Hepatic stellate cell (primary cell): ENCODE measurements at places on chromosomes 3 and 15.
A peak's percentile ranks its signal among the peaks of the same experiment; 100 is the strongest.

GRCh38 chr3:20421-20820, 176.1 kb upstream of the CHL1 start:
- DNase-seq, result no peak

DNA sequence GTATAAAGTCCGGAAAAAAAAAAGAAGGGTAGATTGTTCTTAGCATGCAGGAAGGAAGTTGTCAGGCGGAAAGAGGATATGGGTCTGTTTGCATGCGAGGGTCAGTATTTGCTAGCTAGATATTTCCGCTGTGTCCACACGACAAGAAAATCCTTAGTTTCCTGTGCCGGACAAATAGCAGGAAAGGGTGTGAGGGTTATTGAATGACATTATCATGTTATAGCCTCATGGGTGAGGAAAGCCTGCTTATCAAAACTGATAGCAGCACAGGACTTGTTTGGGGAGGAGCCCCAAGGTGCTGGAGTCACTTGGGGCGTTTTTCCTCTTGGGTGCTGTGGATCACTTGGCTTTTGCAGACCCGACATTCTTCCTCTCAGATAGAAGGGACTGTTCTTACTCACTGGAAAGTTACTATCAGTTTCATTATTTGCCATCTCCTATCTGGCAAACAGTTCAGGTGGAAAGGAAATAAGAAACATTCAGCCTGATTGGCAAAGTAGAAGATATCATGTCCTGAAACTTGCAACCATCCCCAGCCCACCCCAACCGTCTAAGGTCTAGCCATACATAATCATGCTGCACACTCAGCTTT, 127.2 kb upstream of the DPH6 start:
- no peak for DNase-seq

DNA sequence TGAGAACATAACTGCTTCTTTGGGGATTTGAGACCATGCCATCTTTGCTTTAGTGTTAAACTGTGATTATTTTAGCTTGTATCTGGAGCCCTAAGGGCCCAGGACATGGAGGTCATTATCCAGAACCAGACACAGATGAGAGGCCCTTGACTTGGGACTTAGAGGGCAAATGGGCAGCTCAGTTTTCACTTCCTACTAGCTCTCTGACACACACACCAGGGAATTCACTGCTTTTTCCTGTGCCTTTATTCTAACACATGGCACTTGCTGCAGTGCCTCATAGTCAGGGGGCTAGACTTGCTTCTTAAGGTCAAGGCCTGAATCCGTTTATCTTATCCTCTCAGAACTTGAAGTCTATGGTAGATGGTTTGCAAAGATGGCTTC, 33.3 kb downstream of the AMOTL2 start:
- DNase-seq, result no peak

- DNase-seq, result no peak
Observed at GRCh38 chr3:149474250-149474817, at the start of gene TM4SF4. Gene TM4SF4, plus strand, starts transcription at chr3:149474697. Its CDS starts 181 bp downstream, at chr3:149474878.

- DNase-seq, result no peak
Observed at GRCh38 chr3:52524258-52524751, 9.4 kb downstream of the NT5DC2 start.

DNA sequence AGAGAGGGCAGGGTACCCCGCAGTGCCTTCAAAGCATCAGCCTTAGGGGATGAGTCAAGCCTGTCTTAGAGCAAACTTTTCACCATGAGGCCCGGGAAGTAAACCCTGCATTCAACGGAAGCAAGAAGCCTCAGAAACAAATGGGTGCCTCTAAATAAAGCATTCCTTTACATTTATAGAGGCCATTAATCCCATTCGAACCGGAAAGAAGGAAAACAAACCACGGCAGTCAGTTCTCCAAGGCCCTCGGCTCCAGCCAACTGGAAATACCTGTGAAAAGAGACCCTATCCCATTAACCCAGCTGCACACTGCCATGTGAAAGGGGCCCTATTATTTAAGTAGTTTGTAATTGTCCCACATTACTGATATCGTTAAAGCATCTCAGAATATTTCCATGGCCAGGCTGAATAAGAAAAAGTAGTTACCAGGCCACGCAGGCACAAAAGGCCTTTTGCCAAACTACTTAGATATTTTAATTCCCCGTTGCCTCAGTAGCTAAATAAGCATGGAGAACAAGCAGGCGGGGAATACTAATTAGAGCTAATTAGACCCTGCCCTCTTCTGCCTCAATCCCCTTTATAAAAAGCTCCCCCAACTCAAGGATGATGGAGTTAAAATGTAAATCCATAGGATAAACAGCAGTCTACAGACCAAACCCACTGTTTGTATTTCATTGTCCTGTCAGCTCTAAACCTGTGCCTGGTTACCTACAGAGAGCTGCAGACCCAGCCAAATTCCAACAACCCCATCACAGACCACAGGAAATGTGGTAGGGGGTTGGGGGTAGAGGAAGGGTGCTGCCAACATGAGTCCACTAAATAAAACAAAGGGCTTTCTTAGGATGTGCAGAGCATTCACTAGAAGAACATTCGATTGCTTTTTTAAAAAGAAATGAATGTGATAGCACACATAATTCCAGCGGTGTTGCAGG, 4.1 kb downstream of the ITGB5 start:
- no peak for DNase-seq

DNA sequence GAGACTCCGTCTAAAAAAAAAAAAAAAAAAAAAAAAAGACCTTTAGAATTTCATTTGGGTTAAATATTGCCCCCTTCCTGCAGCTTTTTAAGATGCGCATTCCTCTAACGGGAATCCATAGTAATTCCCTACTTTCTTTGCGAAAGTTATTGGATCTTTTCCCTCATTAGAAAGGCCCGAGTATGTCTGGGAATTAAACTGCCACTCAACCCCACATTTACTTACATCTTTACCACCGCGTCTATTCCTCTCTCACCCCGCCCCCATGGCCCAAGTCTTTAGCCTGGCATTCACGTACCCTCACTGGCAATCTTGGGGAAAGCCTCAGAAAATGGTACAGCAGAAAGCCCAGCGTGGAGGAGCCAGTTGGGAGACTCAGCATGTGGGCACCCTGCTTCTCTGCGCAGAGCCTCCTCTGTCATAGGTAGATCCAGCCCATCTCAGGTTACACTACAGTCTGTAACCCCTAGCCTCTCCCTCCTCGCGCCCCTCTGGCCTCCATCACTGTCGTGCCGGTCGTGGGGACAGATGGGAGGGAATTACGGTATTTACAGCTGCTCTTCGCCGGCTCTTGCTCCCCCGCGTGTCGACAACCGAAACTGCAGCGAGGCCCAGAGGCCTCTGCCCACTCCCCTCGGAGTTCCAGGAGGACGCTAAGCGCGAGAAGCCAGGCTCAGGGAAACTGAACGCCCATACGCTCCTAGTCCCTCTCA, 6.4 kb upstream of the ANKDD1A start:
- DNase-seq, result peak; percentile 83

DNA sequence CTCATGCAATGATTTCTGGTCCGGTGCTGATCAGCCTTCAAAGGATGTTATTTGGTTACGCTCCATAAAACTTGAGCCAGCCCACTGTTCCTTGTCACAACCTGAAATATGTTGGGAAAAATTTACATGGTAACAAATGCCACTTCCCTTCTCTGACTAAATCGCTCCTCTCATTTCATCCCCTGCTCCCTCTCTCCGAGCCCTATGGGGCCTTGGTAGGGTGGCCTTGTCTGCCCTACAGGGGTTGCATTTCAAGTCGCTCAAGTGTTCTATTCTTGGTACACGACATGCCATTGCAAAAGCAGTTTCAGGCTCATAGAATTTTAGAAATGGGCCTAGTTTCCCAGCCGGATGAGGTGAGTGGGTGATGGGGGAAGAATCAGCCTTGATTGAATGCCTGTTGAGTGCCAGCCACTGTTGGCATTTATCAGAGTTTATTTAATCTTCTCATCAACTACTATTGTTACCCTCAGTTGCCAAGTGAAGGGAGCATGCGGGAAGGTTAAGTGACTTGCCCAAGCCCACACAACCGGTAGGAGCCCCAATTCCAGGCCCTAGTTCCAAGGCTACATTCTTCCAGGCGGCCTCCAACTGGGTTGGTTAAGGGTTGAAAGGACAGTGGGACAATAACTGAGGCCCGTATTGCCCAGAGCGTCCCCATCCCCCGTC, 961 bp upstream of the ABHD2 start:
- DNase-seq, result no peak

- no peak for DNase-seq
Observed at GRCh38 chr3:42764561-42765295, 8.3 kb downstream of the CCDC13 start.

- no peak for DNase-seq
Observed at GRCh38 chr3:25040748-25041147, 387.3 kb upstream of the RARB start.

DNA sequence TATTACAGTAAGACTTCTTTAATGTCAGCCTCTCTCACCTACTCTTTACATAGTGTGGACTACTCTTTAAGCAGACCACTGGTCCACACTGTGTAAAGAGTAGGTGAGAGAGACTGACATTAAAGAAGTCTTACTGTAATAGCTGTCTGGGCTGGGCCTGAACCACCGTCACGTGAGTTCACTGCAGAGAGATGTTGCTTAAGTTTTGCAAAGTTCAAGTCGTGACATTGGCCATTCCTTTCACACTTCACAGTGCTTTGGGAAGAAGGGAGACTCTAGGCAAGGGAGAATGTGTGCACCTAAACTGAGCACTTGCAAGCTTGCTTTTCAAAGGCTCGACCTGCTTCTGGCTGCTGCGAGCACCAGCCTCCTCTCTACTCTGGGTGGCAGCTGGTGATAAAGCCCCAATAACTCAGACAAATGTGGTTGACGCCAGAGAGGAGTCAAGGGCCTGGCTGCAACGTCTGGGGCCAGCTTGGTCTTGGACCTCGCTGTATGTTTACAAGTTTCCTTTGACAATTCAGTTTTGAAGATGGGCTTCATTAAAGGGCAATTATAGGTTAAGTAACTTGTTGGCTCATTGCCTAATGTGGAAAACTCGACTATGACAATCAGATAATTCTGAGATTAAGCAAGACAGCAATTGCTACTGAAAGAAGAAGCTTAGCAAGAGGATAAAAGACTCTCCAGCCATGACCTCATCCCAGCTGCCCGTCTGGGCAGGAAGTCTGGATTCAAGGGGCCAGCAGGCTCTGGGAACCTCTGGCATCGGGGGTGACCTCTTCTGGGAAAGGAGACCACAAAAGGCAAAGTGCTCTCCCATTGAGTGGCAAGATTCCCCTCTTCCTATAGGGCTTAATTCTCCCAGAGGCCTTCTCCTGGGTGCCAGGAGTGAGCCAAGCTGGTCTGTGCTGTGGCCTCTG, 242.1 kb upstream of the TLE3 start:
- DNase-seq, result no peak

- no peak for DNase-seq
Observed at GRCh38 chr3:128050597-128050996, 1.6 kb upstream of the SEC61A1 start.

DNA sequence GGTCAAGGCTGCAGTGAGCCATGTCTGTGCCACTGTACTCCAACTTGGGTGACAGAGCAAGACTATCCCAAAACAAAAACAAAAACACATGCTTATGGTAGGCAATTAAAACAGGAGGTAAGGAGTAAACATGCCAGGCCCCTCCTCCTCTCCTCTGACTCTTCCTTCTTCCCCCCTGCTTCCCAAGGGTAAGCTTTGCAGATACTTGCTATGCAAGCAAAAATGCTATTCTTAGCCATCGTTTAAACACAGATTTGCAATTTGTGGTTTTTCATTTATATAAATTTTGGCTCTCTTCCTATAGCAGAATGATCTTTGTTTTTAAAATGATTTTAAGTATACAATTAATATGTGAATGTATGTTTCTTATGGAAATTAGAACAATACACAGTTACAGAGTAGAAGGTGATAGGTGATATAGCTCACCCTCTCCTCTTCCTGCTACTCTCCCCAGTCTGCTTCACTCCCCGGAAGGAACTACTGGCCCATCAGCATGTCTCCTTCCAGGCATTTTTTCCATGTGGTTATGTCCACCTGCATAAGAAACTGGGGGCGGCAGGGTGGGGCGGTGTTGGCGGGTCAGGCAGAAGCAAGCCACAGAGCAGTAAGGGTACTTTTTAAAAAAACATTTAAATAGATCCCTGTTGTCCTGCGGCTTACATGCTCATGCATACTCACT, 42.1 kb downstream of the IGF1R start:
- DNase-seq, result no peak

GRCh38 chr15:26864664-26865191, 2.1 kb upstream of the GABRA5 start:
- DNase-seq, result peak; percentile 58

DNA sequence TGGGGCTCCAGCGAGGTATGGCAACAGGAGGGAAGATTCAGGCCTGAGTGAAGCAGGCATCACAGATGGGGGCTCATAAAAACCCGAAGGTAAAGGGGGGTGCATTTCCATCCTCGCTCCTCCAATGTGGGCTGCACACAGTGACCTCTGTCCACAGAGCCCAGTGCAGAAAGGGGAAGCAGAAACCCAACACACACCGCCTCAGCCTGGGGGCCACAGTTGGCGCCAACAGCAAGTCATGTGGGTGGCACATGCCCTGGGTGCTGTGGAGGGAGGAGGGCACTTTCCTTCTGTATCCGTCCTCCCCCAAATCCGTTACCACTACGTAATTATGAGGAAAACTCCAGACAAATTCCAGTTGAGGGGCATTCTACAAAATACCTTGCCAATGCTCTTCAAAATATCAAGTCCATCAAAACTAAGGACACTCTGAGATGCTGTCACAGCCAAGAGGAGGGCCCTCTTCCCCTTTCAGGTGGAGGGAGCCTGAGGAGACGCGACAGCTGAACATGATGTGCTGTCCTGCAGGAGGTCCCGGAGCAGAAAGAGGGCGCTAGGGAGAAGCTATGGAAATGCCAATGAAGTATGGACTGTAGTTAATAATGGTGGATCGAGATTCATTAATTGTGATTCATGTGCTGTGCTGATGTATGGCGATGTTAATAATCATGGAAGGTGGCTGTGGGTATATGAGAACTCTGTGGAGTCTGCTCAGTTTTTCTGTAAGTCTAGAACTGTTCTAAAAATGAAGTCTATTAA, 16.4 kb downstream of the APBA2 start:
- DNase-seq, result no peak

GRCh38 chr3:25895443-25895842, 105.6 kb downstream of the OXSM start:
- DNase-seq, result peak; percentile 37

- no peak for DNase-seq
Observed at GRCh38 chr3:112364291-112364690, 31.3 kb downstream of the CD200 start.

- no peak for DNase-seq
Observed at GRCh38 chr15:66641485-66642315, 60.3 kb upstream of the SMAD6 start.

DNA sequence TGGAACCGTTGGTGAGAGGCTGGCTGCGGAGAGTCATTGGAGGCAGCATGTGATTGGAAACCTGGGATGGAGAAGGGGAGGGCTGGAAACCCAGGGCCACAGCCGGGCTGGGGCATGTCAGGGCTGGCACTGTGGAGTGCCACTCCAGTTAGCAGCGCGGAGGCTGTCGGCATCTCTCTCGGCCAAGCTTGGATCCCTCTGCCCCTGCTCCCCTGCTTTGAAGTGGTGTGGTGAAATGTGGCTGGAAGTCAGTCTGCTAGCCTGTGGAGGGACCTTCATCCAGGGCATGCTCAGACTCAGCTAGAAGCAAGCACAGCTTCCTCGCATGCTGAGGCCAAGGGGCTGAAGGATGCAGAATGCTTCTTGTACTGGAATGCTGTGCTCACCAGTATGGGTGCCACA, 13.5 kb downstream of the SLCO3A1 start:
- DNase-seq, result no peak
